ENCODE measurements at places on chromosomes 11 and 22. TPM values are rescaled to one million over a fixed set of nuclear protein-coding genes. Genes with fewer than 3 reads are reported as not detected.

GRCh38 chr22:19056951-19057401 is 65.2 kb downstream of the DGCR2 start:
- H3K27me3 ChIP-seq: no peaks in the 10 kb centered on the region
- DNase-seq: no peak
- H3K4me1 ChIP-seq: no peaks in the 10 kb centered on the region
- peaks cover 12% of the 10 kb centered on the region for H3K36me3 ChIP-seq
- no peak overlapping the region for H3K4me3 ChIP-seq
- no peak overlapping the region for H3K27ac ChIP-seq

GRCh38 chr22:20258584-20259326 is 9.4 kb downstream of the RTN4R start:
- H3K36me3 ChIP-seq: no peaks in the 10 kb centered on the region
- DNase-seq: no peak
- no peaks in the 10 kb centered on the region for H3K27me3 ChIP-seq
- no peak overlapping the region for H3K4me3 ChIP-seq
- H3K4me1 ChIP-seq: peaks cover 6% of the 10 kb centered on the region
- no peak overlapping the region for H3K27ac ChIP-seq

DNA sequence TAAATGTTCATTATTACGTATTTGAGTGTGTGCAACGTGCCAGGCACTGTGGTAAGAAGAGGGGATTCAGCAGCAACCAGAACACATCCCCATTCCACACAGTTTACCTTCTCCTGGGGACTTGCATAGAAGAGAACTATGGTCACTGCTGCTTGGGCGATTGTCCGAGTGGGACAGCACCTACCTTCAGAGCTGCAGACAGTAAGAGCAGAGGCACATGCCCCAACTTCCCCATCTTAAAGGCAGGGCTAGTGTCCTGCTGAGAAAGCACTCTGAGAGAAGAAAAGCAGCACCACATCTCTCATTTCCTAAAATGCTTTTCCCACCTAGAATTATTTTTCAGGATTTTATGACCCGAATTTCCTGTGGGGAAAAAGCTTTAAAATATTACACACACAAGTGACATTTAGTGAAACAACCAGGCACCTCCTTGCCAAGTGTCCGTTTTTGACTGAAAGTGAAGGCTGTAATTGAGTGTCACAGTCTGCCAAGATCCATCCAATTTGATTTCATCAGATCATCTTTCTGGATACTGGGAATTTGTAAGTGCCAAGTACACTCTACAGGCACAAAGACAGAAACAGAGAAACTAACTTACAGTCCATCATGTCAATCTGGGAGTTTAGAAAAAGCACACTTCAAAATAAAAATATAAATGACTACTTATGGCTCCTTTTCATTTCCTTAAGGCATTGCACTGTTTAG is 24.6 kb downstream of the TRAF6 start:
- H3K27me3 ChIP-seq: no peaks in the 10 kb centered on the region
- H3K4me3 ChIP-seq: no peak overlapping the region
- no peak for DNase-seq

GRCh38 chr11:70703141-70704064 is 305.1 kb downstream of the CTTN start:
- H3K4me3 ChIP-seq: no peak overlapping the region
- DNase-seq: no peak
- H3K36me3 ChIP-seq: no peaks in the 10 kb centered on the region

DNA sequence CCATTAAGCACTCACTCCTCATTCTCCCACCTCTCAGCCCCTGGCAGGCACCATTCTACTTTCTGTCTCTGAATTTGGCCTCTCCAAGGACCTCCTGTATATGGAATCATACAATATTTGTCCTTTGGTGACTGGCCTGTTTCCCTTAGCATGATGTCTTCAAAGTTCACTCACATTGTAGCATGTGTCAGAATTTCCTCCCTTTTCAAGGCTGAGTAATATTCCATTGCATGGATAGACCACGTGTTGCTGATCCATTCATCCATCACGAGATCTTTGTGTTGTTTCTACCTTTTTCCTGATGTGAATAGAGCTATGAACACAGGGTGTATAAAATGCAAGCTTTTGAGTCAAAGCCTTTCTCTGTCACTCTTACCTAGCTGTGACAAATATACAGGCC is 11.6 kb downstream of the FADS2 start:
- peak overlapping the region; percentile 15 for H3K27ac ChIP-seq
- peaks cover 25% of the 10 kb centered on the region for H3K4me1 ChIP-seq
- no peak for DNase-seq
- peaks cover 43% of the 10 kb centered on the region for H3K36me3 ChIP-seq
- H3K27me3 ChIP-seq: no peaks in the 10 kb centered on the region

DNA sequence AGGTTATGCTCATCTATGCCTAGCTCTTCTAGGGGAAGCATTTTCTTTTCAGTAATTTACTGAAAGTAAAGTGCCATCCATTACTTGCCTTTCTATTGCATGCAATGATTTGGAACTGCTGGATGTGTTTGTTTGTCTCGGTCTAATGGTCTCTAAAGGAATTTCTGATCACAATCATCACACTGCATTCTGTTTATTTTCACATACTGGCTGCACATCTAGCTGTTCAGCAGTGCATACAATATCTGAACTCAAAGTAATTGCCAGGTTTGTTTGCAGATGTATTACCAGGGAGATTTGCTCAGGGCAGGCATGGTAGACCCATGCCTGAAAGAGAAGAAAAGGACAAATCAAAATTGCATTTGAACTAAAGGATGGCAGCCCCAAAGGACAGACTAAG is 36.4 kb upstream of the CWF19L2 start:
- no peaks in the 10 kb centered on the region for H3K4me1 ChIP-seq
- DNase-seq: no peak
- no peak overlapping the region for H3K27ac ChIP-seq
- peaks cover 2% of the 10 kb centered on the region for H3K27me3 ChIP-seq

GRCh38 chr11:94519478-94520084 is 7.3 kb downstream of the C11orf97 start:
- no peak overlapping the region for H3K27ac ChIP-seq
- peaks cover 27% of the 10 kb centered on the region for H3K27me3 ChIP-seq
- H3K36me3 ChIP-seq: no peaks in the 10 kb centered on the region
- no peak for DNase-seq

DNA sequence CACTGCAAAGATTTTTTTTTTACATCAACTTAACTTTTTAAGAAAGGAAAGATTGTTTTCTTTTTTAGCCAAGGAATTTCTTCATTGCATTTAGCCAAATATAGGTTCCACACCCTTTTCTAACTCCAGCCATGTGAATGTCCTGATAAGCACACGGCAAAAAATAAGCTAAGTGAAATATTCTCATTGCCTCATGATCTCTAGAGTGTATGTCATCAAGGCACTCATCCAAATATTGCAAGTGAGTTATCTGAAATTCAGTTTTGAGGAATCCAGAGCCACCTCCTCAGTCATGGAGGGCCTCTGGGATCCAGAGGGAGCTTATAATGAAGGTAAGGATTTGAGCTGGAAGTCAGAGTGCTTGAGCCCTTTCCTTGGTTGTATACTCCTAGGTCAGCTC is 80.0 kb downstream of the BLID start:
- no peak for DNase-seq
- H3K36me3 ChIP-seq: no peaks in the 10 kb centered on the region
- H3K4me3 ChIP-seq: no peak overlapping the region

DNA sequence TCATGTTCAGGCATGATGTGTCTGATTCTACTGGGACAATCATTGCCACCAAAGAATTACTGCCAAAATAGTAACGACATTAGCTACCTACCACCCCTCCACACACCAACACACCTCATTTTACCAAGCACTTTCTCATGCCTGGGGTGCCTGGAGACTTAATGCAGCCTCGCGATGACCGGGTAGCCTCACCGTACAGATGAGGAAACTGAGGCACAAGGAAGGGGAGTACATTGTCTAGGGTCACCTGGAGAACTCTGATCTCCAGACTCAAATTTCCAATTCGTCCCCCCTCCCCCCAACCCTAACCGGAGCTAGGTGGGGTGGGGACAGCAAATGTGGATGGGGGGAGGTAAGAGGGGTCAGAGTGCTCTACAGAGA is 2.7 kb upstream of the RTN4RL2 start:
- H3K27me3 ChIP-seq: peaks cover 53% of the 10 kb centered on the region
- peak overlapping the region; percentile 72 for H3K4me3 ChIP-seq
- no peak for DNase-seq
- H3K4me1 ChIP-seq: peaks cover 36% of the 10 kb centered on the region

Gene OR56A1
- not detected for total RNA-seq

DNA sequence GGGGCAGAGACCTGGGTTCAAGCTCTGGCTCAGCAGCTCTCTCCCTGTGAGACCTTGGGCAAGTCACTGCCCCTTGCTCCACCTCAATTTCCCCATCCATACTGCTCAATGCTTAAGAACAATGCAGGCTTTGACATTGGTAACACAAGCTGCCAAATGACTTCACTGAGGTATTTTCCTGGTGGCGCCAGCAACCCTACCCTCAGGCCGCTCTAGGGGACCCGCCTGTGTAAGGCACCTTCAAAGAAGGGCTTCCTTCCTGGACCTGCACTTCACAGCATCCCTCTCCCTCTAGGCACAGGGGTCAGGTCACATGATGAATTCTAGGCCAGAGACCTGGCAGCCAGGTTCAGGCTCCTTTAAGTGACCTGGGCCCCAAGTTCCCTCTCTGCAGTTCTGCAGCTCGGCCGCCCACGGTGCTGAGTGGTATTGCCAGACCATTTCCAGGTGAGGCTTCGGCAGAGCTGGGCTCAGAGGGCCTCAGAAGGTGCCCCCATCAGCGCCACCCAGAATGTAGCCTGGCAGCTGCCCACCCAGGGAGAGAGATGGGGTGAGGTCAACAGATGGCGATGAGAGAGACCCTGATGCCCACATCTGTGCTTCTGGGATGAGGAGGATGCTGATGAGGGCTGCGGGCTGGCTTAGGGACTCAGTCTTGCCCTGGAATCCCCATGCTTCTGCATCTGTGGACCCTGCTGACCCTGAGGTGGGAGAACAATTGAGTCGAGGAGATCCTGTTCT is 4.5 kb downstream of the WNT11 start:
- peaks cover 33% of the 10 kb centered on the region for H3K27me3 ChIP-seq
- H3K27ac ChIP-seq: no peak overlapping the region
- no peak overlapping the region for H3K4me3 ChIP-seq

DNA sequence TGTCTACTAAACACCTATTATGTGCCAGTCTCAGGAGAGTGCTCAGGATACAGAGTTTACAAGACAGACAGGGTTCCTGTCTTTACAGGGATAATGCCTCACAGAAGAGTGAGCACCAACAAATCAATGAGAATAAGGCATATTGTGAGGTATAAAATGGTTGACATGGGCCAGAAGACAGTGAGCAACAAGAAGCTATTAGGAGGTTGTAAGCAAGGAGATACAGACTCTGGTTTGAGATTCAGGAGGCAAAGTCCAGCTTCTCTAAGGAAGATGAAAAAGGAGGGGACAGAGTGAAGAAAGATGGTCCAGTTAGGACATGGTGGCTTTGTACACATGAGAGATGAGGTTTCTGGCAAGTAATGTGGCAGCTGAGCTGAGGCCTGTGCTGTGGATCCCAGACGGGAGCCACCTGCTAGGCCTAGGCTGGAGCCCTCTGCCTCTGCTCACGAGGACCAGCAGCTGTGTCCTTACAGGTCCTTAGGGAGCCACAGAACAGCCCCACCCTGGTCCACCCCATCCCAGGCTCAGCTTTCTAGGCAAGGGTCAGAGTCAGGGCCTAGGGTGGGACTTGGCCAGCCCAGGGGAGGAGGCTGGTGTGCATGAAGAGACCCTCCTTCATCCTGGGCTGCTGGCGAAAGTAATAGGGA is 110.5 kb downstream of the ZNF280B start:
- no peak for DNase-seq
- H3K4me3 ChIP-seq: no peak overlapping the region
- H3K27ac ChIP-seq: no peak overlapping the region

Gene EPS8L2
- 20.2 TPM for total RNA-seq

DNA sequence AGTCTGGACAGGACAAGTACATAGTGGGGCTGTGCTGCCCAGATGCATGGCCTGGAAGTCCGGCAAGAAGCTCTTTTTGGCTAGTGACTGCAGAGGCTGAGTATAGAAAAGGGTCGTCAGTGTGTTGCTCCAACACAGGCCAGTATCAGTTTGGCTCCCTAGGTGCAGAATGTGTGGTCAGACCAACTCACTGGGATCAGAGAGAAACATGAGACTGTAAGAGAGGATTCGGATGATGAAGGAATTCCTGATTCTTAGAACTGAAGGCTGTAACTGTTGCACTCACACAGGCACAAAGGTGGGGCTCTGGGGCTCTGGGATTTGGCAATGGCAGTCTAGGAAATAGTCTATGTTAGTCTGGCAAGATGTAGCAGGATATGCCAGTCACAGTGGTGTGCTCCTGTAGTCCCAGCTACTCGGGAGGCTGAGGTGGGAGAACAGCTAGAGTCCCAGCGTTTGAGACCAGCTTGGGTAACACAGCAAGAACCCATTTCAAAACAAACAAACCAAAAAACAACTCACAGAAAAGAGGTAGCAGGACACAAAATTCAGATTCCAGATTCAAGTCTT is 11.1 kb upstream of the UPB1 start:
- H3K27me3 ChIP-seq: peaks cover 6% of the 10 kb centered on the region
- H3K36me3 ChIP-seq: no peaks in the 10 kb centered on the region
- no peak for DNase-seq
- H3K4me1 ChIP-seq: peaks cover 21% of the 10 kb centered on the region

Gene SCGB2A2
- total RNA-seq: not detected

- DNase-seq: no peak
- peaks cover 54% of the 10 kb centered on the region for H3K36me3 ChIP-seq
- H3K27me3 ChIP-seq: no peaks in the 10 kb centered on the region
- no peak overlapping the region for H3K27ac ChIP-seq
- H3K4me1 ChIP-seq: peaks cover 48% of the 10 kb centered on the region
- no peak overlapping the region for H3K4me3 ChIP-seq
Observed at GRCh38 chr11:16744128-16744725, 5.8 kb downstream of the C11orf58 start.
